ENCODE measurements at places on chromosomes 6 and 20.

GRCh38 chr6:1190366-1190765 lies 121.5 kb upstream of the FOXQ1 start:
- DNase-seq: peak; percentile 73

- DNase-seq: no peak
Measured at GRCh38 chr6:39055661-39056060, 7.1 kb downstream of the GLP1R start.

DNA sequence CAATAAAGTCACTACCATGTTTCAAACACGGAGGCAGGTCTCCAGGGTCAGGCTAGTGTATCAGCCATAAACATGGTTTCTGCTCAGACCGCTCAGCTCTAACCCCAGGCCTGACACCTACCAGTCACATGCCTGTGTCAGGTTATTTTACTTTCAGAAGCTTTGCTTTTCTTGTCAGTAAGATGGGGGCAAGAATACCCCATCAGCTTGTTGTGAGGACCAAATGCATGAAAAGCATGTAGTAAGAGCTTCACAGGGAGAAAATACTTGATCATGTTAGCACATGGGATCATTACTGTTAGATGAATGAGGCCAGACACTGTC lies 65.2 kb upstream of the PIM1 start:
- DNase-seq: no peak

DNA sequence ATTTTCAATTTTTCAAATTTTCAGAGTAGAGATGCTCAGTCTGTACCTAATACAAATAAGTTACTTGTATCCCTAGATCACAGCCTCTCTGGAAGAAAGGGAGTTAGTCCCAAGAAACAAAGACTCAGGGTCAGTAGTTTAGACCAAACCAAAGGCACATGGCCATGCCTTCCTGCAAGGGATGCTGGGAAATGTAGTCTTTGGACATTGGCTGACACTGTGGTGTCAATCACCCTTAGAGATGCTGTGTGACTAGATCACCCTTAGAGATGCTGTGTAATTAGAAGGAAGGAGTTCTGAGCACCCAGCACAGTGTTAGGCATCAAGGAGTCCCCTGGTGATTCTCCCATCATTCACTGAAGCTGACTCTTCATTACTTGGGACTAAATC lies 202.1 kb downstream of the NFATC2 start:
- no peak for DNase-seq

DNA sequence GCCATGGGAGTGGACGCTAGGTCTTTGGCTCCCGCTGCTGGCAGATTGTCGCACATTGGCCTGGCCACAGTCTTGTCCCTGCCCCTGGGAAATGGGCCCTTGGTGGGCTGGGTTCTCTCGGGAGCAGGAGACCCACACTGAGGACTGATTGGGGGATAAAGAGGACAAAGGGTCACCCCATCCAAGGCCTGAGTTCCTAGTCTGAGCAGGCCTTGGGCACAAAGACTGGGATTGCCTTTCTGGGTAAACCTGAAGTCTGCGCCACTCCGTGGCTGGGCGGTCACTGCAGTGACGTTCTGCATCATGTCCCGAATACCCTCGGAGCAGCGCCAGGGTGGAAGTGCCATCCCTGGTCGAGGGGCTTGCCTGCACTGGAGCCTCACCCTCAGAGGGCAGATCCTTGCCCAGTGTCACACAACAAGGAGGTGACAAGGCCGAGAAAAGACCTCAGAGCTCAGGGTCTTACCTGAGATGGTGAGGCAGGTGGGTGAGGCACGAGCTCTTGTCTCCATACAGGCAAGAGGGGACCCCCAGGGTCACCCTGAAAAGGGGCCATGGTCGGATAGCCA lies 36.1 kb upstream of the ZBP1 start:
- DNase-seq: no peak

GRCh38 chr20:37308086-37309050 lies 18.9 kb downstream of the MANBAL start:
- no peak for DNase-seq

DNA sequence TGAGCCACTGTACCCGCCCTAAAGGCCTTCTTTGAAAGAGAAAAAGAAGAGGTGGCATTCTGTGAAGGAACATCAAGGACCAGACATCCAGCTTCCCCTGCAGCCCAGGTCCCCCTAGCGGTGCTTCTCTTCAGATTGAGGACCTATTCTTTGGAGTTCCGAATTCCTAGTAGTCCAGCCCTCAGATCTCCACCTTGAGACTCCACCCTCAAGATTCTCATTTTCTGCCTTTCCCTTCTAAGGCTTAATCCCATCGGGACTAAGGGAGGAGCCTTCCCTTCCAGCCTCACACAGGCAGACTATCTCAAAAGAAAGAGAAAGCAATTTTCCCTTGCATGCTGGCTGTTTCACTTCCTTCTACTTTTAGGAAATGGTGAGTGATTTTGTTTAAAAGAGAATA lies 32.5 kb downstream of the MUC22 start:
- DNase-seq: peak; percentile 34

GRCh38 chr20:40525351-40525750 lies 163.7 kb downstream of the MAFB start:
- no peak for DNase-seq

- DNase-seq: peak; percentile 55
Measured at GRCh38 chr6:142945446-142946180, 637 bp upstream of the HIVEP2 start.

GRCh38 chr6:161590961-161591627 lies 317.2 kb upstream of the AGPAT4 start:
- DNase-seq: no peak

- peak; percentile 95 for DNase-seq
Measured at GRCh38 chr20:51306521-51307358, 235.8 kb downstream of the NFATC2 start.

- DNase-seq: peak; percentile 47
Measured at GRCh38 chr20:59765599-59766177, 161.3 kb downstream of the PHACTR3 start.

- no peak for DNase-seq
Measured at GRCh38 chr20:44188752-44189151, 1.8 kb upstream of the JPH2 start.

GRCh38 chr6:79413562-79414002 lies 123.6 kb downstream of the LCA5 start:
- DNase-seq: no peak

GRCh38 chr20:22305381-22305780 lies 279.0 kb downstream of the FOXA2 start:
- DNase-seq: no peak

DNA sequence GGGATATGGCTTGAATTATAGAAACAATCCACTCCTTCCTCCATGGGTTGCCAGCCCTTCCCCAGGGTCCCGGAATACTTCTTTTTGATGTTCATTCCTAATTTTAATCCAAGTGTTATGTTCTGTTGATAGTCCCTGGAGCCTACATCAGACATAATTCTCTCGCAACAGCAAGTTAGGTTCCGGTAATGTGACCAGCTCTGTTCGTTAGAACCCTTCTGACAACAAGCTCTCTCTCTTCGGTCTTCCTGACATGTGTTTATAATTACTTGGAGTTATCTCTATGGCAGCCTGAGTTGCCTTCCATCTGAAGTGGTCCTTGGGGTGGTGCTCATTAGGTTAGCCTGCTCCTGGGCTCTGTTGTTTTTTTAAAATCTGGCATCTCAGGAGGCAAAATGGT lies 506.9 kb upstream of the JARID2 start:
- DNase-seq: no peak

- DNase-seq: no peak
Measured at GRCh38 chr6:166752097-166752496, 125.0 kb upstream of the RPS6KA2 start.

- DNase-seq: no peak
Measured at GRCh38 chr20:20010639-20011500, 6.3 kb upstream of the NAA20 start.

DNA sequence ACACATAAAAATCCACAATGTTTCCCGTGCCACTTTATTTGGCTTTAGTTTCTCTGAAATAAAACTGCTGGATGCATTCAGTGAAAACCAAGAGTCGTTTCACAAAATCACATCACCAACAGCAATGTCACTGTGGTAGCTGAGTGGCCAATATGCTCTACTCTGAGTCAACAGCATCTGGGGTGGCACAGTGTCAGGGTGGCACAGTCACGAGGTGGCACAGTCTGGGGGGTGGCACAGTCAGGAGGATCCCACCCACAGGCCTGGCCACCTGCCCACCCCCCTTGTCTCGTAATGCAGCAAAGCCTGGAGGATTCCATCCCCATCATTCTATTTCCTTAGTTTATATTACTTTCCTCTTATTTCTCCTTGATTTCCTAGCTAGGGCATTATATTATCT lies 87.0 kb downstream of the ANKRD60 start:
- DNase-seq: no peak

DNA sequence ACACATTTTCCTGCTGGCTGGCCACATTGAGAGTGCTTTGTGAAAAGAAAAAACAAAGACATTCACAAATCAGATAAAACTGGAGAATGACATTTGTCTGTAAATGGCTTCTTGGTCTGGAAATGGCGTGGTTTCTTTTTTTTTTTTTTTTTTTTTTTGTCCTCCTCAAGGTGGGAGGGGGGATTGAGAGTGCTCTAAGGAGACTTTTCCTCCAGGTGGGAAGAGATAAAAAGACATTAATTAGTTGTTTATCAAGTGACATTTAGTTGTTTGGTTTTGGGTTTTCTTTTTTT lies 40.4 kb downstream of the GNAS start:
- DNase-seq: no peak

DNA sequence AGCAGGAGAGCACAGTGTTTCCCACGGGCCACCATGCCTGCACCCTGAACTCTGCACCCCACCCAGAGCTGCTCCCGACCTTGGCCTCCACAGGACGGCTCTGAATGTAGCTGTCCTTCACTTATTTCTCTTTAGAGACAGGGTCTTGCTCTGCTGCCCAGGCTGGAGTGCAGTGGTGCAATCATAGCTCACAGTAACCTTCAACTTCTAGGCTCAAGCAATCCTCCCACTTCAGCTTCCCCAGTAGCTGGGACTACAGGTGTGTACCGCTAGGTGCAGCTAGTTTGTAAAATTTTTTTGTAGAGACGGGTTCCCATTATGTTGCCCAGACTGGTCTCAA lies 130.9 kb downstream of the AGPAT4 start:
- no peak for DNase-seq

DNA sequence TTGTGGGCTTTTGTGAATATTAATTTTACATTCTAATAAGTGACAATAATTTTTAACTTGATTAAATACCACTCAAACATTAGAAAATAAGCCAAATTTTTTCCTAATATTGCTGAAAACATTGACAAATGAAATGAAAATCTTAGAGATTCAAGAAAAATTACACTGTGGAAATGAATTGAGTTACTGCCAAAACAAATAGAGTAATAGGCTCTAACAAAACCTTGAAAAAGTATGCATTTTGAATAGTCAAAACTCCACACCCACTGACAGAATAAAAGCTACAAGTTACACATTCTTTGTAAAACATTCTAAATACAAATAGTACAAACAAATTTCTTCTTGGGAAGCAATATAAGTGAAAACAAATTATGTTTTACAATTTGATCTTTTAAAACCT lies 5.9 kb downstream of the TBX18 start:
- DNase-seq: no peak

DNA sequence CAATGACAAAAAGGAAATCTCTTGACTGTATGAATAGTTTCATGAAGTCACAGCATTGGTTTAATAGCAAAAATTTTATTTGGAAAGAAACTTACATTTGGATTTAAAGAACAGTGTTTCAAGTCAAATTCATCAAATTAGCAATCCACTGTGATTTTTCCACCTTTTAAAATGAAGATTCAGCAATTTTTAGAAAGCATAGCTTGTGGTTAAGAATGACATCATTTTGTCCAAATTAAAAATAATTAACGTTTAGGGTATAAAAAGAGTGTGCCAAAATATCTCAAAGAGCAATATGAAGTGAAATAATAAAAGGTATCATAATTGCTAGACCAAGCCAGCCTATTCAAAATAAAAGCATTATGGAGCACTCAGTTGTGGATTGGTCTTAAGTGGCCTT lies 114.6 kb downstream of the PAX1 start:
- no peak for DNase-seq

DNA sequence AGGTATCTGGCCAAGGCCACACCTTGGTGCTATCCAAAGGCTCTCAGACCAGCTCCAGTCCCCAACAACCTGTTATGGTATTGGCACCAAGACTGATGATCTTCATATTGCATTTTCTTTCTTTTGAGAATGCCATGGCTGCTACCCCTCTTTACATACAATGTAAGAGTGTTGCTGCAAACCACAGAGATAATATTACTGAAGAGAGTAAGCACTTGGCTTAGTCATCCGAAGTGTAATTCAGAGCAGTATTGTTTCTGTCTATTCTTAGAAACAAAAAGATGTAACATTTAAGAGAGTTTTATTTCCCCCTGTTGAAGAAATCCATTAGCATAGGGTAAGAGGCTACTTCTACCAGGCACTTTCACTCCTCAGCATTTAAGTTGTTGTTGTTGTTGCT lies 212.5 kb downstream of the C6orf118 start:
- no peak for DNase-seq

DNA sequence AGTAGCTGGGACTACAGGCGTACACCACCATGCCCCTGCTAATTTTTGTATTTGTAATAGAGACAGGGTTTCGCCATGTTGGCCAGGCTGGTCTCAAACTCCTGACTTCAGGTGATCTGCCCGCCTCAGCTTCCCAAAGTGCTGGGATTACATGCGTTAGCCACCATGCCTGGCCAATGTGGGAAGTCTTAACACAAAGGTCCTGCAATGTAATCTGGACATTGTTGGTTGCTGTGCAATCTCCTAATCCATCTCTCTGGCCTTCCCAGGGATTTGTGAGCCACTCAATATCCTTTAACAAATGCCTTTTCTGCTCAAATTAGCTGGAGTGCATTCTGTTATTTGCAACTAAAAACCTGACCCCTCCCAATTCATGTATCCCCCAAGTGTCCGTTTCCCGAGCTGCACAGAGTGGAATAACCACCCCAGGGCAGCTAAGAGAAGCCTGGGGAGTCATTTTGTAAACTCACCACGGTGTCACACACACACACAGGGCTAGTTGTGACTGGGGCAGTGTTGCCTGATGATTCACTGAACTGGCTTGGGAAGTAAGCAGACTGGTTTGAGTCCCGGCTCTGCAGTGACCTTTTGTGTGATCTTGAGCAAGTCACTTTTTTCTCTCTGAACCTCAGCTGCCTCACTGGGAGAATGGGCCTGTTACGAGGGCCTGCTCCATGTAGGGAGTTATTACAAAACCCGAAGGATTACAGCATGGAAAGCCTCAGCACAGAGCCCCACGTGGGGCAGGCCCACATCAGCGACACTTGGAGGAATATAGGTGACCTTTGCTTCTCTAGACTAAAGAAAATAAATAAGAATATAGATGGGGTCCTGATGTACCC lies 152.3 kb downstream of the ZMYND8 start:
- no peak for DNase-seq

DNA sequence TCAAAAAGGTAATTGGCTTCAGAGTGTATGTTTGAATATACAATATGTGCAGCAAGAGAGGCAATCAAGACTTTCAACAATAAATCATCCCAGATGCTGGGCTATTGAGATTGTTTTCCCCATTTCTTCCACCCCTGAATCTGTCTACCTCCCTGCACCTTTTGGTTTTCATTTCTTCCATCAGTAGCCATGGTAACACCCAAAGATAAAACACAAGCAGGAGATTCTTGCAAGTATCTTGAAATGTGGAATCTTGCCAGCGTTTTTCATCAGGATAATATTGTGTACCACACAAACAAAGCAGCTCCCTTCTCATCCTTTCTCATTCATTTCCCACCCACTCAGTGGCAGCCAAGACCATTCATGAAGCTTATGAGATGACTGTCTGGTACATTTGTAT lies 73.0 kb upstream of the NRSN1 start:
- no peak for DNase-seq

All from urothelium cell line (cell line).